ENCODE measurements at places on chromosomes 2 and 18.

GRCh38 chr2:122955776-122956175, 1069.3 kb upstream of the CNTNAP5 start:
- DNase-seq = no peak

DNA sequence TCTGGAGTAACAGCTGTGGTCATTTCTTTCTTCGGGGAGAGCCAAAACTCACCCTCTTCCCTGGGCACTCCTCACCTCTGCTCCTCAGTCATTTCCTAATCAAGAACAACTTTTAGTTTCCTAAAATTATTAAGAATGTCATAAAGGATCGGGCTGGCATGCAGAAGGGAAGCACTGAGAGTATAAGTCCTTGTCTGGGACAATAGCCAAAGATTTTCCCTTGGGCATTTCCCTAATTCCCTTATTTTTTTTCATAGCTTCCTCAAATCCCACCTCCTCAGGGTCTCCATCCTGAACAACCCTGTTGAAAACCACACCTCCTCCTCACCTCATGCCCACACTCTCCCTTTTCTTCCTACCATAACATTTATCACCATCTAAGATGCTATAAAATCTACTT, 115.0 kb downstream of the MREG start:
- DNase-seq = no peak

GRCh38 chr2:46804794-46805193, 110.8 kb downstream of the MCFD2 start:
- DNase-seq = no peak

- DNase-seq = no peak
These were observed 62.6 kb downstream of the EN1 start for GRCh38 chr2:118784860-118785259.

- peak; percentile 24 for DNase-seq
These were observed 81.3 kb upstream of the PELI1 start for GRCh38 chr2:64225491-64225890.

- no peak for DNase-seq
These were observed 292.5 kb downstream of the NUP35 start for GRCh38 chr2:183416753-183417152.

DNA sequence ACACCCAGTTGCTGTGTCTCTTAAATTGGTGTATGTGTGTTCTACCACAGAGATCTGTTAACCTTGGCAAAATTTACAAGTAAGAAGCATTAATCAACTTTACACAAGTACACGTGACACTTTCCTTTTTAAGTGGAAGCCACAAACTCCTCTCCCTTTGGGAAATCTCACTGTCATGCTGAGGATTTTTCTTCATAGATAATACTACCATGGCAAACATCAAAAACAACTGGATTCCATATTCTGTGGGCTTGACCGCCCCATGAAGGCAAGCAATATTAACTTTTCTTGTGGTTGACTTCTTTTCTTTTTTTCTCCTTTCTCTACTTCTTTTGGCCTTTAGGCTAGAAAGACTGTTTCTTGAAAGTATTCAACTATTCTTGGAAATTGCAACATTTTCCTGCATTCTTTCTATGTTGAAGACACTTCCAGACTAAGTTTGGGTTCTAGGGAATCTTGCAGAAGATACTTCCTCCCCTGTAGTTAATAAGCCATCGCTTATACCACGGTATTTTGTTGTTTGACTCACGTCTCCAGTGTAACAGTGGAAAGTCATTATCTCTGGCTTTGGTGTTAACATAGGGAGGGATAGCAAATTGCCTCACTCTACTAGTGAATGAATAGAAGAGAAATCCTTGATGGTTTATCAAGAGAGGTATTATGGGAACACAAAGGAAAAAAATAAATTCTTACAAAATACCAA, 79.5 kb downstream of the SLC8A1 start:
- DNase-seq = no peak

GRCh38 chr2:3628241-3628679, 29.7 kb upstream of the ALLC start:
- DNase-seq = no peak

DNA sequence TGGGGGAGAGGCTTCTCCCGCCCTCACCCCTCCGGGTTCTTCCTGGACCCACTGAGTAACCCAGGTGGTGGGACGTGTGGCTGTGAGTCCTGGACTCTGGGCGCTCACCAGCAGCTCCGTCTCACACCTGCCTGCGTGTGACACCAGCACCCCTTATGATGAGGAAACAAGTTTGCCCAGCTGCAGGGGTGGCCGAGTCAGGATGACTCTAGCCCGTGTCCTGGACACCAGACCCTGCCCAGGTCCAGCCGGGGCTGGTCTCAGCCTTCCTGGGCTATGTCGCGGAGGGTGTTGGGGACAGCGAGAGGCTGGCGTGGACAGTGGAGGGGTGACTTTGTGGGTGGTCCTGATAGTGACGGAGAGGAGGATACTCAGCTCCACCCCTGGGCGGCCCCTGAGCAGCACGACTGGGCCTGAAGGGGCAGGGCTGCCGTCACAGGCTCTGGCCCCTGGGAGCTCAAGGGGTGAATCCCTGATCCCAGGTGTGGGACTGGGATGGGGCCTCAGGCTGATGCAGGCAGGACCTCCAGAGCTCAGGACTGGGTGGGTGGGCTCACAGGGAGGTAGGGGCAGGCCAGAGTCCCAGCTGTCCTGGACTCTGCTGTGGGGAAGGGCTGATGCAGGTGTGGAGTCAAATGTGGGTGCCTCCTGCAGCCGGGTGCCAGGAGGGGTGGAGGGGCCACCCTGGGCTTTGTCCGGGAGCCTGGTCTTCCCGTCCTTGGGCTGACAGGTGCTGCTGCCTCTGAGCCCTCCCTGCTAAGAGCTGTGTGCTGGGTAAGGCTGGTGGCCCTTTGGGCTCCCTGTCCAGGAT, 3.7 kb downstream of the GPR35 start:
- no peak for DNase-seq

DNA sequence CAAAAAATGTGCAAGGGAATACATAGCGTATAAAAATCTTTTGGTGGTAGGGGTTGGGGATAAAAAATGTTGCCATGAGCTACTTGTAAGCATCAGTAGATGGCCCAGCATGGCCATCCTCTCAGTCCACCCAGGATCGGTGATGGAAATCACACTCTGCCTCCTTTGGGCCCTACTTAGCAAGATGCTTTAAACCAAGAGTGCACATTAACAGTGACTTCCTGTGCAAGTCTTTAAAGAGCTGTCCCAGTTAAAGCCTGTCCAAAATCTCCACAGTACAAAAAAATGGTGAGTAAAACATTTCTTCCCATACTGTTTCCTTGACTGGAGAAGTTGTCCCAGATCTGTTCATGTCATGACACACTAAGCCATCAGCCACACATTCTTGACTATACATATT, 18.0 kb downstream of the ANKRD44 start:
- DNase-seq = no peak

- no peak for DNase-seq
These were observed 78.5 kb upstream of the BCL2L11 start for GRCh38 chr2:111042261-111042660.

GRCh38 chr18:11004951-11005350, 144.4 kb downstream of the PIEZO2 start:
- no peak for DNase-seq

DNA sequence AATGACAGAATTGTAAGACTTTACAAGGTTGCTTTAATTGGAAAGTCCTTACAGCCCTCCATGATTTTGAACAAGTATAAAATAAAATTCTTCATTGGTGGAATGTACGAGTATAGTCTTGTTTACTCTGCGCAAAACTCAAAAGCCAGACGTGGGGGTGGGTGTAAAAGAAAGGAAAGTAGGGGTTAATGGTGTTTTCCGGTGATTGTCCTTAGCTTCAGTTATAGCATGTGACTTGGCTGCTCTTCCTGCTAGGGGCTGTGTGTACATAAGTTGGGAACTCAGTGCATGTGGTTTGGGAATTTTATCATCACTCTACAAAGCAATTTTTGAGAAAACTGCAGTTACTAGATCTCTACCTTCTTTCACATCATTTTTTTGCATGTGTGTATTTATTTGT, 82.4 kb upstream of the CAVIN2 start:
- no peak for DNase-seq

DNA sequence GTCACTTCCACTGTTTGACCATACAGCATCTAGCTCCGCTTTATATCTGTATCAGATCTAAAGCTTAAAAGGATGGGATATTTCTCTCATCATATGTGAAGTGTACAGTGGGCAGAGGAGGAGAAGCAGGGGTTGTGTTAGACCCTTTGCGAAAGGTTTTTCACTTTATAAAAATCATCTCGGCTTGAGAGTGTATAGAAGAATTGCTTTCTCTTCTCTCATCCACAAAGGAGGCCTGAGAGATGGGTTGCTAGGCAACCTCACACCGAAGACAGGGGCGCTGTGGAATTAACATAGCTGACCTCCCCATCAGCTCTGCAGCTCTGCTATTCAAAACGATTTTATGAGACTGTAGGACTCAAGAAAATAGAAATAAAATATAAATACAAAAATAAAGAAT, 70.2 kb upstream of the GALNT3 start:
- no peak for DNase-seq

- no peak for DNase-seq
These were observed 142.9 kb downstream of the PKP4 start for GRCh38 chr2:158599609-158600008.

GRCh38 chr2:33848486-33848885, 249.4 kb upstream of the FAM98A start:
- no peak for DNase-seq

GRCh38 chr18:60372596-60372995, at the start of gene MC4R:
Gene MC4R (minus strand): TSS chr18:60372775. CDS start chr18:60372349, 426 bp downstream.
- DNase-seq = no peak

DNA sequence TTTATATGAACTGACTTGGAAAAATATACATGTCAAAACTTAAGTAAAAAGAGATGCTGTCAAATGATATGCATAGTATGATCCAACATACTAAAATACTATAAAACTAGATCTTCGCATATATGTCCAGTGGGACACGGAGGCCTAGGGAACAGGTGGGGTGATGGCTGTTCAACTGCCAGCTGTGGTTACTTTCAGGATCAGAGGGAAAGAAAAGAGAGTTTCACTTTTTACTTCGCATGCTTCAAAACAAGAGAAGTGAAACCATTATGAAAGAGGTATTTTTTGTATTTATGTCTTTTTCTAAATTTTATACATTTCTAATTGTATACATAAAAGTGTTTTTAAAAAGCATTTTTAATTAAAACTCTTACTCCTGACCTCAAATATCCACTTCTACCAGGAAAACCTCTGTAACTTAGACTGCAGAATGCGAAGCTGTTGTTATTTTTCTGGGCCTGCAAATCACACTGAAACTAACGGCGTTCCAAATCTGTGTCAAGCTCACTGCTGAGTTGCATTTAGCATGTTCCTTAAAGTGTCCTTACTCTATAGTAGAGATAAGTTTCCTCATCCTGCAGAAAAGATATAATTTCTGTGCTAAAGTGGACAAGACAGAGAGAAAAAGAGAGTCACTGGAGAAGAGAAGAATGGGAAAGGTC, 97.8 kb upstream of the SLC35G4 start:
- DNase-seq = no peak

DNA sequence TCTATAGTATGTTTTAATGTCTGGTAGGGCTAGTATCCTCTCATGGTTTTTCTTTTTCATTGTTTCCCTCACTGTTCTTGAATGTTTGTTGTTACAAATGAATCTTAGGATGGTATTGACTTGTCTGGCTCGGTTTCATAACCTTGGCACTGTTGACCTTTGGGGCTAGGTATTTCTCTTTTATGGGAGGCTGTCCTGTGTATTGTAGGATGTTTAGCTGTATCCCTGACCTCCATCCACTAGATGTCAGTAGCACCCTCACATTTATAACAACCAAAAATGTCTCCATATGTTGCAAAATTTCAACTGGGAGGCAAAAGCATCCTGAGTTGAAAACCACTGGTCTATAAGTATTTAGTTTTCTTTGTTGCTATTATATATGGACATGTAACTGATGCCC, 7.0 kb upstream of the AOX1 start:
- no peak for DNase-seq

- no peak for DNase-seq
These were observed 28.5 kb downstream of the INPP4A start for GRCh38 chr2:98472961-98473746.

- DNase-seq = no peak
These were observed 868.5 kb downstream of the RNF144A start for GRCh38 chr2:7785700-7786099.

- DNase-seq = no peak
These were observed 36.0 kb downstream of the PHLPP1 start for GRCh38 chr18:62751341-62751821.

- DNase-seq = no peak
These were observed 385.4 kb upstream of the TMEFF2 start for GRCh38 chr2:192579965-192580700.

GRCh38 chr2:21042958-21043743, 722 bp downstream of the APOB start:
- peak; percentile 22 for DNase-seq

DNA sequence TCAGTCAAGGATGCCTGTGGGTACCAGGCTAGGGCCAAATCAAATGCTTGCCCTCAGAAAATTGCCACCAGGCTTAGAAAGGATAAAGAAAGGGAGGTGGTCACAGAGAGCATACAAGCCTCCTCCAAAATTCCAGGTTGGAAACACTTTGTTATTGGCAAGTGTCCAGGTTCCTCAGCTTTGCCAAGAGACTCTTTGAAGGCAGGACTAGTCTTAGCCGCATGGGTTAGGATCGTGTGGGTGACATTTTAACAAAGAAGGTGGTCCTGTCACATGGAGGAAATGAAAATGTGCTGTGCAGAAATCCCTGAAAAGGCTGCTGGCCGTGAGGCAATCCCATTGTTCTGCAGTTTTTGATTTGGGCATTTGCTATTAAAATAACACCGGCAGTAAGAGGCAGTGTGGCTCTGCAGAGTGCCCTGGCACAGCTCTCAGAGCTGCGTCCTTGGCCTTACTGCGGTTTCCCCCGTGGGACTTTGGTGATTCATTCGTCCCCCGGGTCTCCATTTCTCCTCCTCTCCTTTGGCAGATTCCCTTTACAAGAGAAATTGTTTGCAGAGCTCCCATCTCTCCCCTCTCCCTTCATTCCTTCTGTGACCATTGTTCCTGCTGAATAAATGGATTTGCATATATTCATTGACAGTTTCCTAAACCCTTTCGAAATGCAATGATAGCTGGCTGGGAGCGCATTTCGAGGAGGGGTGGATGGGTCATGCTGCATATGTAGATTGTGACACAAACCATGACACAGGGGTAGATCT, 187.3 kb downstream of the VAPA start:
- no peak for DNase-seq

- no peak for DNase-seq
These were observed 62.9 kb upstream of the CDKL4 start for GRCh38 chr2:39306626-39307025.

GRCh38 chr2:59957504-59957903, 596.0 kb downstream of the BCL11A start:
- DNase-seq = no peak

DNA sequence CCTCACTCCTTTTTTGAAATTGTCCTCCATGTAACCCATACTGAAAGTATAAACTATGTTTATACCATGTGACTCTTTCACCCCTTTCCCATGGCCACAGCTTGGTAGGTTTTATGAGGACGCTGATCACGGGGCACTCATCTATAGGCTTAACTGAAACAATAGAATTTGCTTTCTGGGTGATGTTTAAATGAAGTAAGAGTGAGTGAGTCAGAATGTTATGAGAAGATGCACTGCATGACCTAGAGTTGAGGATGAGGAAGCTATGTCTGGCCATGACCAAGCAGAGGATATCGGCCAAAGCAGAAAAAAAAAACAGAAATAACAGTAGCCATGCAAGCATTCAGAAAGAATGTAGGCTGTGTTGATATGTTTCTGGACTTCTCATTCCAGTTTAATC, 34.9 kb downstream of the SCN1A start:
- no peak for DNase-seq

- DNase-seq = no peak
These were observed 11.5 kb upstream of the SLC11A1 start for GRCh38 chr2:218370410-218371063.

Measured in stimulated activated CD4-positive, alpha-beta T cell treated with anti-CD3 and anti-CD28 coated beads, Interleukin-2, amount 100 ng/mL, for 4 hours (primary cell).